ENCODE measurements at places on chromosomes 4 and X.

- no peak for DNase-seq
Measured at GRCh38 chr4:173182403-173182802, 13.8 kb downstream of the GALNT7 start.

- DNase-seq = no peak
Measured at GRCh38 chr4:142088906-142089305, 452.5 kb downstream of the IL15 start.

- peak; percentile 22 for DNase-seq
Measured at GRCh38 chrX:50565718-50566117, 95.1 kb upstream of the DGKK start.

- no peak for DNase-seq
Measured at GRCh38 chr4:181798536-181798935, 444.7 kb upstream of the TENM3 start.

DNA sequence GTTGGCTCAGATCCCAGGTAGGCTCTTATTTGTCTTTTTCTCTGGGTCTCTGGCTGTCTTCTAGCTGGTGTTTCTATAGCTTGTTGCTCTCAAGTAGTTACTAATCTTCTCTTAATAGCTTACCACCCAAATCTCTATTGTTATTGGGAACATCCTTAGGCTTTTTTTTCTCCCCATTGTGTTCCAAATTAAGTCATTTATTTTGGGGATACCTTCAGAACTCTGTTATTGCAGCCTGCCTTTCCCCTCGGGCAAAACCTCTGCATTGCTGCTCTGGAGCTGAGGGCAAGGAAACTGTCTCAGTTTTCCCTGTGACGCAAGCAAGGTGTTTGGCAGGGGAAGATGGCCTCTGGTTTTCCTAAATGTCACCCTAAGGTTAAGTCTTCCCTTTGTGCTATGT, 338.1 kb upstream of the ZCCHC13 start:
- no peak for DNase-seq
